ENCODE measurements at places on chromosomes 7 and 10.

DNA sequence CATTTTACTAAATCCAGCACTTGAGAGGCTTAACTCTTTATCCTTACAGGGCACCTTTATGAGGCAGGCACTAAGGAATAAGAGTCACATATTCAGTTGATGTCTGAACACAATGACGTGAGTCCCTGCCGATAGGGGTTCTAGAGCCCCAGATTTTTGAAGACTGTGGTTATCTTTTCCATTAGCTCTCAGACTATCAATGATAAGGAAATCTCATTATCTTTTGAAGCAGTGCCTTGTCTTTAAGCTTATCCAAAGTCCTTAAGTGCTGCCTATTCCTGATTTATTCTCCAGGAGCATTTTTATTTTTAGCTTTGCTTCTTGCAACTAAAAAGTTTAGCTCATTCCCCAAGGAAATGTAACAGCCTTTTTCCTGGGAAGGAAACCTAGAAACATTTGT is 444.1 kb upstream of the LRRN3 start:
- DNase-seq, result no peak

DNA sequence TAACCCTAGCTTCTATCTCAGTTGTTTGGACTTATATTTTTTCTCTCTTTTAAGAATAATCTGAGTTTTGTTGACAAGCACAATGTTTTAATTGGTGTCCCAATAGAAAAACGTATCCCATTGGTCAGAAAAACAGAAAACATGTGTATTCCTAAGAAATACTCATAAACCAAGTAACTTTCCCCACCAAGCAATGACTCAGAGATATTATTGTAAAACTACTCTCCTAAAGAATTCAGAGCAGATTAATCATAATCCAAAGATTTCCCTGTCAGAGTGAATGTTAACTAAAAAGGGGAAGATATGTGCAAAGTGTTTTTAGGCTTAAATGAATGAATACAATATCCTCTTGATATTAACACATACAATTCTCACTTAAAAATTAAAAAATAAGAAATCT is 29.4 kb upstream of the MBL2 start:
- DNase-seq, result no peak

DNA sequence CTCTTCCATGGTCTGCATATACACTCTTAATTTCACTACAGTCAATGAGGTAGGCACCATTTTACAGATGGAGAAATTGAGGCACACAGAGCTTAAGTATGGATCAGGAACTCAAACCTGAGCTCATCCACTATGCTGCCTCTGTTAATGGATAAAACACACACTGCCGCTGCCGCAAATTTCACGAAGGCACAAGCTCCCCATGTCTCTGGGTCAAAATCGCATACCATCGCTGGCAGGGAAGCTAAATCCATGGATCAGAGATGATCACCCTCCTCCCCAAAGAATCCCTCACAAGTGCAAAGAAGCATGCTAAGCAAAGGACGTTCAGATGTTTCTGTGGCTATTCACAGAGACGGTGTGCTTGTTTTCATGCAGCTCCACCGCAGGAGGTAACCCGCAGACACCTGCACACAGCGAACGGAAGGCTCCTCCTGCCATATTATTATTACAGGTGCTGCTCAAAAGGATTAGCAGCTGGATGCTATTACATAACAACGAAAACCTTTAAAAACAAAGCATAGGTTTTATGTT is 109.3 kb downstream of the UBE2H start:
- no peak for DNase-seq

DNA sequence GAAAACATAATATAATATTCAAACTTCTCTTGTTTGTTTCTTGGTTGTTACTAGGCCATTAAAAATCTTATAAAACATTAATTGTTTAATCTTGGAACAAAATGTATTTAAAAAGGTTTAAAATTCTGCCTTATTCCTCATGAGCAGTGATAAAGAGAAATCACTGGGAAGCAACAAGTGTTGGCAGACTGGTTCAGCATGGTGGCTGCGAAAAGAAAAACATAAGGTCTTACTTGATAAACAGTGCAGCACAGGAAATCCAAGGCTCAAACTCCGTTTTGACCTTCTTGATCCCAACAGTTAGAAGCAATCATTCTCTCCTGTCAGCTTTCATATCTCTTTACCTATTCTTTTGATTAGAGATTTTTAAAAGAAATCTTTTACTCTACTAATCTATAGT is 530.8 kb downstream of the CNTNAP2 start:
- DNase-seq, result no peak

DNA sequence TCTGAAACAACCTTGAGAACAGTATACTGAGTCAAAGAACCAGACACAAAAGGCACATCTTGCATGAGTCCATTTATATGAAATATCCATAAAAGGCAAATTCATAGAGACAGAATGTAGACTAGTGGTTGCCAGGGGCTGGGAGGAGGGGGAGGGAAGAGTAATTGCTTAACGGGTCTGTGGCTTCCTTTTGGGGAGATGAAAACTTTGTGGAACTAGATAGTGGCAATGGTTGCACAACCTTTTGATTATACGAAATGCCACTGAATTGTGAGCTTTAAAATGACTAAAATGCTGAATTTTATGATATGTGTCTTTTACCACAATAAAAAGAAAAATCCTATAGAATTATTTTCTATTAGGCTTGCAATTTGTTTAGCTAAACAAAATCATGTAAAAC is 16.8 kb downstream of the ADRB1 start:
- no peak for DNase-seq

DNA sequence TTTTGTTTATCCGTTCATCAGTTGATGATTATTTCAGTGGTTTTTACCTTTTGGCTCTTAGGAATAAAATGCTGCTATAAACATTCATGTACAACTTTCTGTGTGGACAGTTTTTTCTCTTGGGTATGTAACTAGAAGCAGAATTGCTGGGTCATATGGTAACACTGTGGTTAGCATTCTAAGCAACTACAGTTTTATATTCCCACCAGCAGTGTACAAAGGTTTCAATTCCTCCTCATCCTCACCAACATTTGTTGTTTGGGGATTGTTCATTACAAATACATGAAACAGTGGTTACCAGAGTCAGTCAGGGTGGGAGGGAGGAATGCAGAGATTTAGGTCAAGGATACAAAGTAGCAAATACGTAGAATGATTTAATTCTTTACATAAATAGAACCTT is 97.0 kb downstream of the NPSR1 start:
- DNase-seq, result no peak

GRCh38 chr7:132116369-132116768 is 459.9 kb downstream of the PLXNA4 start:
- DNase-seq, result no peak

DNA sequence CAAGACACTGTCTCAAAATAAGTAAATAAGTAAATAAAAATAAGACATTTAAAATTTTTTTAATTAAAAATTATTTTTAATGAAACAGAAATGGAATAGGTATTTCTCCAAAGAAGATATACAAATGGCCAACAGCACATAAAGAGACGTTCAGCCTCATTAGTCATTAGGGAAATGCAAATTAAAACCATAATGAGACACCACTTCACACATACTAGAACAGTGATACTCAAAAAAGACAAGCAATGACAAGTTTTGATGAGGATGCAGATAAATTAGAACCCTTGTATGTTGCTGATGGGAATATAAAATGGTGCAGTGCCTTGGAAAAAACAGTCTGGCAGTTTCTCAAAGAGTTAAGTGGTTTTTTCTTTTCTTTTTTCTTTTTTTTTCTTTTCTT is 26.5 kb upstream of the C10orf67 start:
- DNase-seq, result no peak

DNA sequence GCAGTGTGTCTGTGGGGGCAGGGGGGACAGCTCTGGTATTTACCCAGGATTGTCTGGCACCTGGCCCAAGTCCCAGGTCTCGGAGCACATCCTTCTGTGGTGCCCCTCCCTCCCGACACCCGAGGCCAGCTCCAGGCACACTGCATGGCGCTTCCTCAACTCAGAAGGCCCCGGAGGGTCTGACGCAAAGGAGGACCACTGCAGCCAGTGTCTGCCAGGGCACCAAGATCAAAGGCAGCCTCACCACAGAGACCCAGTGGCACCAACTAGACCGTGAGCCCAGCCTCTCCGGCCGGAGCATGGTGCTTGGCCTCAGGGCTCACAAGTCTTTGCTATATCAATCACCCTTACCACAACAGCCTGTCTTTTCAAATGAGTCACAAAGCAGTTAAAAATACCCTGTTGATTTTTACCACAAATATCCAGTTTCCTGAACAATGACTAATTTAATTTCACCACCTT is 99.3 kb upstream of the DDC start:
- DNase-seq, result no peak

DNA sequence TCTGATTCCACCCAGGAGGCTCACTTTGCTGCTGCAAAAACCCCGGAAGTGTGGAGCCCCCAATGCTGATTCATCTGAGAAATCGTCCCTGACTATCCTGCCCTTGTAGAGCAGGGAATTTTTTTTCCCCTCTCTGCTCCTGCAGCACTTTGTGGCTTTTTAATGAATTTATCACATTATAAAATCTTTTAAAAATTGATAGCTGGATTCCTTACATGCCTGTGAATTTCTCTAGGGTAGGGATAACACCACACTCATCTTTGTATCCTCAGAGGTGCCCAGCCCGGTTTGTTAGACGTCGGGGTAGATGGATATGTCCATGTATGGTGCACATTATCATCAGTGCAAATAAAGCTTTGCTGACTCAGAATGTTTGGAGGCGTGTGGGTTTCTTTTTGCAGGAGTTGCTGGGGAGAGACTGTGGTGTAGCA is 185.7 kb downstream of the STK31 start:
- no peak for DNase-seq

DNA sequence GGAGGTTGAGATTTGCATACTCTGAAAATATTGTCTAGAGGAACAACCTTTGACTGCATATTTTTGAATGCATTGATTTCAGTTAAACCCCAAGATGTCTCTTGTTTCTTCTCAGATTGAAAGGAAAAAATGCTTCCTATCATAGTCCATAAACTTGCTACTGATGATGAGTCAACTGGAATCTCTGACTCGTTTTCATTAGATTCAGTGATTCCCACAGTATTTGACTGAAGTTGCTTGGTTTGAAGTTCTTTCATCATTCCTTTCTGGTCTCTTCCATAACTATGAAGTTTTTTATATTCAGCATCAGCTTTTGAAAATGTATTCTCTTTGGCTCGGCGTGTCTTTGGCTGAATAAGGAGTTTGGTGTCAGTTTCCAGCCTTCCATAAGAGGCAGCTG is 10.7 kb downstream of the PEX1 start:
- DNase-seq, result no peak

GRCh38 chr10:14171336-14171735 is 159.4 kb downstream of the FRMD4A start:
- no peak for DNase-seq

GRCh38 chr10:100163704-100164621 is 21.9 kb downstream of the ERLIN1 start:
- DNase-seq, result no peak

- DNase-seq, result no peak
These were observed 144.1 kb downstream of the NOC3L start for GRCh38 chr10:94218493-94219183.

DNA sequence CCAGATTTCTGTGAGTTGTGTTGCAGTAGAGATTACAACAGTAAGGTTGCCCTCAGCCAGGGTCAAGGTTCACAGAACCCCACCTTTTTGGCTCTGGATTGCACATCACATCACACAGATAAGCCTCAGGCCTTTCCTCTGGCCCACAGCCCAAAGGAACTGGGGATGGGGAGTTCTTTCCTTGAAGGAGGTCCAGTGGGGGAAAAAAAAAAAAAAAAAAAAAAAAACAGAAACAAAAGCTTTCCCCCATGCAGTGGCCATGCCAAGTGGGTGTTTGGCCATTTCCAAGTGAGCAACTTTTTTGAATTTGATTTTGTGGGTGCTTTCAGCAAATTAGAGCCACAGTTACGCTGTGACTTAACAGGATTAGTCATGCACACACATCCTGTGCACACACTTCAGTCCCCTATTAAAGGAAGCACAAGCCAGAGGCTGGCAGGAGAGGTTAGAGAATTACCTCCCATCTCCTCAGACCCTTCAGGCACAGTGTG is 79.3 kb upstream of the NANOS1 start:
- DNase-seq, result no peak

DNA sequence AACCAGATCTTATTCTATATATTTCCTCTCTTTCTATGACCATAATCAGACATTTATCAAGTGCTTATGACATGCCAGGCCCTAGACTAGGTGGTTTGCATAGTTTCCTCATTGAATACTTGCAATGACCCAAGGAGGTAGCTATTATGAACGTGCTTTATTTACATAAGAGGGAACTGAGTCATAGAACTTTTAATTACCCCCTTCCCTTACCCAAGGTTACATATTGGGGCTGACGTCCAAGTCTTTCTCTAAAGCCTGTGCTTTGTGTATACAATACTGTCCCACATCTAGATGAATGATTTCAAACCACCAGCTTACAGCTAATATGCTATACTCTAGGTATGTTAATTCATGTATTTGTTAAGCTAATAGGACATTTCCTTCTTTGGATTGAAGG is 91.9 kb upstream of the NPY start:
- DNase-seq, result no peak

DNA sequence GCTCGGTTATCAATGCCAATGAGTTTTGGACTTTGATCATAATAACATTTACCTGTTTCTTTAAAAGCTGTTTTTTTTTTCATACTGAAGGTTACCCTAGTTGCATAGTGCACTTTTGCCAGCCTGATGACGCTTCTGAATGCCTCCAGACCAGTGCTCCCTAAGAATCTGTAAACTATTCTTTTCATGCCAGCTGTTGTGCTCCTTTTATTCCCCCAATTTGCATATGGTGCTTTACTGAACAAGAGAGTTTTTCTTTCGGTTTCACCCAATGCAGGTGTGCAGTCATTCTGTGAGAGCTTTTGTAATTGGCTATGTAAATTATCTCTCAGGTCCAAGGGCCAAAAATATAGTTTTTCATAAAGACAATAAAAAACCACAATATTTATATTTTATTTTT is 48.1 kb upstream of the GLCCI1 start:
- DNase-seq, result no peak

DNA sequence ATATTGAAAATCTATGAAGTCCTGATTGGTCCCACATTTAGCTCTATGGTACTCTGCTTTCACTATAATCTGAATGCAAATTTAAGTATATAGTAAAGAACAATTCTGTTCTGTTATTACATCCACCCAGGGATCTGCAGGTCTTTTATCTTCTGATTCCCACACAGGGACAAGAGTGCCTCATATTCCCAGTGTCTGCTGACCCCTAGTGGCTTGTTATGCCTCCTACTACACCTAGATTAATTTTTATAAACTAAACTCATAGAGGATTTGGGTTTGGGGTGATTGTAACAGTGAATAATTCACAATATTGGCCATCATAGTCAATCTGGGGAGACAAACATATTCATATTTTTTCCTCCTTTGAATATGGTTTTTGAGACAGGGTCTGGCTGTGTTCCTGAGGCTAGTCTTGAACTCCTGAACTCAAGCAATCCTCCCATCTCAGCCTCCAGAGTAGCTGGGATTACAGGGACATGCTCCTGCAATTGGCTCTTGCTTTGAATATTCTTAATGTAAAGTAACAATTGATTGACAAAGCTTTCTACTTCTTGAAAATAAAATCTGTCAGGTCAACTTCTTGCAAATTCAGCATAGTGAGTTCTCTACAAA is 282.1 kb downstream of the KCND2 start:
- no peak for DNase-seq

GRCh38 chr10:26503911-26504310 is 65.8 kb downstream of the APBB1IP start:
- DNase-seq, result no peak

GRCh38 chr10:35554036-35554435 is 51.1 kb upstream of the GJD4 start:
- no peak for DNase-seq
